ENCODE measurements at places on chromosomes 6 and 20.

DNA sequence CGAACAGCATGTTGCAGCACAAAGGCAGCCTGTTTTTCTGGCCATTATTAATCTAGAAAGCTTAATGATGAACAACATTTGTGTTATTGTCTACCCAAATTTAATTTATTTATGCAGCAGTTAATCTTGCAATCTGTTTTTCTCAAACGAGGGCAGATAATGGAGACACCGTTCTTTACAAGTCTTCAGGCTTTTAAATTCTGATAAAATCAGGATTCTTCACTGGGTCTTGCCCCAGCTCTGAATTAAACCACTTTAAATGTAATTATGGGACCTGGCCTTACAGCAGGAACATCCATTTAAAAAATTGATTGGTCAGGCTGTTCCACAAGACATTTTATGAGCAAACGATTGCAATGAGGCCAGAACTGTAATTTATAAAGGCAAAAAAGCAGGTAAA is 26.5 kb upstream of the INSM1 start:
- DNase-seq: no peak

DNA sequence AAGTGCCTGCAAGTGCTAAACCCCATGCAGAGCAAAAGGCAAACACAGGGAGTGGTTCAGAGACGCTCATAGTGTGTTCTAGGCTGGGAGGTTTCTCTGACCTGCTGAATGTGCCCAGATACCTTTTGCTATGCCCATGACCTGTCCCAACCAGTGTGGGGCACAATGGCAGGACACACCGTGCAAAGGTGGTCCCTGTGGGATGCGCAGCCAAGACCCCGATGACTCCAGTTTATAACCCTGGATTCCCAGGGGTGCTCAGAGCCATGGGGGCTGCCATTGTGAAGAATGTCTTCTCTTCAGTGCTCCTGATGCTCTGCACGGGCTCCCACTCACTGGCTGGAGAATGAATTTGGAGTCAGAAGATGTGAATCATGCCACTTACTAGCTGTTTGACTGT is 2.2 kb upstream of the NINL start:
- DNase-seq: no peak

DNA sequence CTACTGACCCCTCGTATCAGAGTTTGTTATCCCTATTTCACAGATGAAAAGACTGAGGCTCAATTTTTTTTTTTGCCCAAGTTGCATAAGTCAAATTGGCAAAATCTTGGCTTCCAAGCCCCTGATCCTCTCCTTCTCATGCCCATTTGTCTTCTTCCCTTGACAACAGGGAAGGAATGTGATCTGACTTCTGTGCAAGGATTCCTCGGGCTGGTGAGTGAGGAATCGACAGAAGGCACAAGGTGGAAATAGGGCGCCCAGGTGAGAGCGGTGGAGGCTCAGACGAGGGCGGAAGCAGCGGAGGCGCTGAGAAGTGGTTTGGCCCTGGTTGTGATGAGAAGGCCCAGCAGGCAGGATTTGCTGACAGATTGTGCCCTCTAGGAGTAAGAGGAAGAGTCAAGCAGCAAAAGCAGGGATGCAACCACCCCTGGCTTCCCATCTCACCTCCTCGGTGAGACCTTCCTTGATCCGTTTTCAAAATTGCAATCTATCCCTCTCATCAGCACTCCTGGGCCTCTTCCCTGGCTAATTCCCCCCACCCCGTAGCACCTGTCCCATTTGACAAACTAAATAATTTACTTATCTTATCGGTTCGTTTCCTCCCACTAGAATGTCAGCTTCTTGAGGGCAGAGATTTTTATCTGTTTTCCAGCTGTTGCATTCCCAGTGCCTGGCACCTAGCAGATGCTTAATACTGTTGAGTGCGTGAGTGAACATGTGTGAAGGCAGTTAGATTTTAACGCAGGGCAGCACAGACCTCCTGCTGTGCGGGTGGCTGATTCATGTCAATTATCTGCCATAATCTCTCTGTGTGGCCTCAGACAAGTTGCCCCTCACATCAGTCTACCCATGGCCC is 3.7 kb upstream of the SIRPA start:
- DNase-seq: no peak

DNA sequence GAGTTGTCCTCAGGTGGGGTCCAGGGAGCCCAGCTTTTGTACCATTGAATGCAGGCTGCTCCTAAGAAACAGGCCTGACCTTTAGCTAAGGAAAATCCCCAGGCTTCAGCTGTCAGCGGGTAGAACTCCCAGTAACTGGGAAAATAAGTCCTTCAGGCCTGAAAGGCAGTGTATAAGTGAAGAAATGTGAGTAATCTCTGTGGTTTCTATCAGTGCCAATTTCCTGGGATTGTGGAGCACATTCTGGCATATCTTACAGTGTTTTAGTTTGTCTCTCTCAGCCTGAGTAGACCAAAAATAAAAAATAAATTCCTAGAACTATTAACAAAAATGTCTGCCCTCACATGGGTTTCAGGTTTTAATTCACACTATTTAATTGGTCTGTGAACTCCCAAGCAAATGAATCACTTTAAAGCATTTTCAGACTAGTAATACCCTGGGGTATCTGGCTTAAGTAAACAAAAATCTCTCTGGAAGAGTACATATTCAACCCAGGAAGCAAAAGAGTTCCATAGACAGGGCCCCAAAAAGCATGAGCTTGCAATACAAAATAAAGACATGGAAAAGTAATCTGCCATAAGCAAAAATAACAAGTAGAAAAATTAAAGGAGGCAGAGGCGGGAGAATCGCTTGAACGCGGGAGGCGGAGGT is 566.2 kb upstream of the NOX3 start:
- DNase-seq: no peak

DNA sequence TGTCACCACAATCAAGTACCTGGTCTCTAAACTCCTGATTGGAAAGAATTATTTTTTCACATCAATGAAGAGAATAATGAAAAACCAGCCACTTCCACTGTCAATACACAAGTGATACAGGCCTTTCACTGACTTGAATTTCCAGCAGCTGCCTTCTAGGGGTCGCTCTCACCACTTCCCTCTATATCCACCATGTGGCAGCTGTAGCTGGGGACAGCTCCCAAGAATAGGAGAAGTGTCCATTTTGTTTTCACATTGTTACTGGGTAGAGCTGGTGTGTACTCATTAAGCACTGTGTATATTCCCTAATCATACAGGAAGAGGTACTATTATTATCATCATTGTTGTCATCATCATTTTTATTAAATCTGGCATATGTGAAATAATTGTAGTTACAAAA is 438.4 kb upstream of the SPTLC3 start:
- DNase-seq: peak; percentile 24

DNA sequence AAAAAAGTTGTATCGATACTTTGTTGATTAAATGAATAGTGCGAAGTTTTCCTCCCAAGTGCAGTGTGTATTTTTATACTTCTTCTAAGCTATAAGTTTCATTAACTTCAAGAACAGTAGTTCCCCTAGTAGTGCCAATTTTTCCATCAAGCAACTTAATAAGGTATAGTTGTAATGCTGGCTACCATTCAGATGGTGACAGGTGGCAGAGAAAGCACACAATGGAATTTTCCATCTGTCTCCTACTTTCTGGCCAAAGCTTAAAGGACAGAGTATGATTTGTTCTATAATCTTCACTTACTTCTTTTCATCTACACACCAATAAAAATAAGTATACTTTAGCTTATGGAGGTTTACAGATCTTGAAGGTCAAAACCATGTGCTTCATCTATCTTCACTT is 431.1 kb downstream of the NKAIN2 start:
- DNase-seq: no peak

GRCh38 chr20:62741191-62741691 is 32.6 kb downstream of the NTSR1 start:
- no peak for DNase-seq

- no peak for DNase-seq
These were observed 220.5 kb downstream of the PKHD1 start for GRCh38 chr6:51866867-51867266.

- DNase-seq: no peak
These were observed 90.4 kb downstream of the MAP3K7 start for GRCh38 chr6:90496258-90497016.

All from DND-41 (cell line).